Activated CD4-positive, CD25-positive, alpha-beta regulatory T cell treated with anti-CD3 and anti-CD28 coated beads, Interleukin-2, amount 50 U/mL, for 16 hours (primary cell): ENCODE measurements at places on chromosomes 12 and 14.

- DNase-seq: no peak
Observed at GRCh38 chr12:93134893-93135285, 205.8 kb upstream of the EEA1 start.

DNA sequence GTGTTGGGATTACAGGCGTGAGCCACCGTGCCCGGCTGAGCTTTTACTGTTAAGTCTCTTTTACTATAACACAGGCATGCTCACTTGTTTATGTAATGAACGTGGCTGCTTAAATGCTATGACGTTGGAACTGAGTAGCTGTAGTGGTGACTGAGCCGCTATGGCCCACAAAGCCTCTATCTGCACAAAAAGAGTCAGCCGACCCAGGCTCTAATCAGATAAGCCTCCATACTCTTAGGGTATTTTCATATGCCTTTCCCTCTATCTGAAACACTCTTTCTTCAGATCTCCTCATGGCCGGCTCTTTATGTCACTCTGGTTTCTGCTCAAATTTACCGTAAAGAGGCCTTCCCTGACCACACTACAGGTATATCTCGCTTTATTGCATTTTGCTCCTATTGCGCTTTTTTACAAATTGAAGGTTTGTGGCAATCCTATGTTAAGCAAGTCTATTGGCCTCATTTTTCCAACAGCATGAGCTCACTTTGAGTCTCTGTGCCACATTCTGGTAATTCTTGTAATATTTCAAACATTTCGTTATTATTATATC is 8.0 kb downstream of the SLC2A14 start:
- no peak for DNase-seq

DNA sequence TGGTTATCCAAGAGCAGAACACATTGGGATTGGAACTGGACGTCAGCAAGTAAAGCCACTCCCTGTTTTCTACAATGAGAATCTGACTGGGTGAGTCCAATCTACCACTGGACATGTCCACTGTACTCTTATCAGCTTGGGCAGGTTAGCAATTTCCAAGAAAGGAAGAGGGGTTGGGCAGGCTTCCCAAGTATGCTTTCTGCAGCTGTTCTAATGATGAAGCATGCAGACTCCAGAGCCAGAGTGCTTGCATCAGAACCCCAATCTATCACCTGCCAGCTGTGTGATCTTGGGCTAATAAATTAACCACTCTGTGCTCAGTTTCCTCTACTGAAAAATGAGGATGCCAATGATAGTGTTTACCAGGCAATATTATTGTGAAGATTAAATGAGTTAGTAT is 92.0 kb downstream of the EMP1 start:
- no peak for DNase-seq

DNA sequence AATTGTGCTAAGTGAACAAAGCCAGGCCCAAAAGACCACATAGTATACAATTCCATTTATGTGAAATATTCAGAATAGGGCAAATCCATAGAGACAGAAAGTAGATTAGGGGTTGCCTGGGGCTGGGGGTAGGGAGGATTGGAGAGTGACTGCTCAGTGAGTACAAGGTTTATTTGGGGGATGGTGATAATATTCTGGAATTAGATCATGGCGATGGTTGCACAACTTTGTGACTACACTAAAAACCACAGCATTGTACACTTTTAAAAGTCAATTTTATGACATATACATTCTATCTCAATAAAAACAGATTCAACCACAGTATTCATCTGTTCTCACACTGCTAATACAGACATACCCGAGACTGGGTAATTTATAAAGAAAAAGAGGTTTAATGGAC is 68.7 kb upstream of the MAP1LC3B2 start:
- no peak for DNase-seq

DNA sequence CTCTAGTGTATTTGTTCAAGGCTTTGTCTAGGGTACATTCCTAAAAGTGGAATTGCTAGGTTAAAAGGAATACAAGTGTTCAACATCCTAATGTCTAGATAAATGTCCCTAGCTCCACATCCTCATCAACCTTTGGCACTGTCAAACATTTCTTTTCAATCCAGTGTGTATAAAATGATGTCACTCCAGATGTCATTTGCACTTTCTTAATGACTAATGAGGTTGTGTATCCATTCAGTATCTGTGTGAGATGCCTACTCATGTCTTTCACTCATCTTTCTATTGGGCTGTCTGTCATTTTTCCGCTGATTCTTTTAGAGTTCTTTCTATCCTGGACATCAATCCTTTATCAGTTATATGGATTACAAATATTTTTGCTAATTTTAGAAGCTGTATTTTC is 43.3 kb downstream of the ARMH4 start:
- no peak for DNase-seq

DNA sequence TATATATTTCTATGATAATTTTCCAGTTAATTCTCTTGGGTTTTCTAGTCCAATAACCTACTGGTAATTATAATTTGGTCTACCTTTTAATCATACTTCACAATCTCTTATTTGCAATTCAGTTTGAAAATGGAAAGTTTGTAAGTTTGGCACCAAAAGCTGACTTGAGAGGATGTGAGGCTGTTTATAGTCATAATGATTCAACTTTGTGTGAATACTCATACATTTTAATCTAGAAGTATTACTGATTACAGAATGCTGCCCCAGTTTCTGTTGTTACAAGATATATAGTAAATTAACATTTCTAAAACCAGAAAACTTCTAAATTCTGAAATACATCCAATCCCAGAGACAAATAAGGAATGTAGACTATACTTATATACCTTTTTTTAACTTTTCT is 158.2 kb downstream of the SLC38A4 start:
- no peak for DNase-seq

DNA sequence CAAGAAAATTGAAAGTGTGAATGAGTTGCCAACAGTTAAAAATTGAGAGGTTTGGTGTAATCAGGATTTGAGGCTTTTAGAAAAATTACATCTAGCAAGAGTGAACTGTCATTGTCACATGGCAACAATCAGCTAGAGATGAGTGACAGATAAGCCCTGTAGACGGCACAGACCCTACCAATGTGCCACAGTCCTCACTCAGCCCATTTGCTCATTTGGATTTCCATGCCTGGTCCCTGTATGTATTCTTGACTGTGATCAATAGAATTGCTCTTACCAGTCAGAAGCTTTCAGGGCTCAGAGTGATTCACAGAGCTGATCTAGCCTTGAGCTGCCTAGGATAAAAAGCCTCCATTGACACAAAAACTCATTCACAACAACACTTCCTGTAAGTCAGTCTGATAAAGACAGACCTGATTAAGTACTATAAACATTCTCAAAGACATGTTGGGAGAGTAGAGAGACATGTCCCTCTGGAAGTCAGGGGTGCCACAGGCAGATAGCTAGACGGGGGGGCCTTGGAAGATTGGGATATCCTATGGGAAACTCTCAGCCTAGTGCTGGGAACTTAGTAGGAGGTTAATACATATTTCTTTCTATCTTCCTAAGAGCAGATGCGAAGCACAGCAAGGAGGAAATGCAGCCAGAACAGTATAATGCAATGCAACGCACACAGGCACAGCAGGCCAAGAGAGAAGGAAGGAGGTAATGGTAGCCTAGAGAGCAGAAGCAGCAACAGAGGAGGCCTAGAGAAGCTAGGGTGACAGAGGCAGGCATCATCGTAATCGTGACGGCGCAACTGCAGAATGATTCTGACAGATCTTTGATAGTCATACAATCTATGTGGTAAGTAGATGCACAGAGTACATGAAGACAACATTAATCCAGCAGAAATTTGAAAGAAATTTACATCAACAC is 2.0 kb upstream of the PELI2 start:
- no peak for DNase-seq

- no peak for DNase-seq
Observed at GRCh38 chr12:46260913-46261476, 7.8 kb downstream of the SLC38A1 start.

GRCh38 chr12:72925716-72926115 is 653.5 kb downstream of the TRHDE start:
- DNase-seq: no peak
